ENCODE measurements at places on chromosomes 4 and X.

DNA sequence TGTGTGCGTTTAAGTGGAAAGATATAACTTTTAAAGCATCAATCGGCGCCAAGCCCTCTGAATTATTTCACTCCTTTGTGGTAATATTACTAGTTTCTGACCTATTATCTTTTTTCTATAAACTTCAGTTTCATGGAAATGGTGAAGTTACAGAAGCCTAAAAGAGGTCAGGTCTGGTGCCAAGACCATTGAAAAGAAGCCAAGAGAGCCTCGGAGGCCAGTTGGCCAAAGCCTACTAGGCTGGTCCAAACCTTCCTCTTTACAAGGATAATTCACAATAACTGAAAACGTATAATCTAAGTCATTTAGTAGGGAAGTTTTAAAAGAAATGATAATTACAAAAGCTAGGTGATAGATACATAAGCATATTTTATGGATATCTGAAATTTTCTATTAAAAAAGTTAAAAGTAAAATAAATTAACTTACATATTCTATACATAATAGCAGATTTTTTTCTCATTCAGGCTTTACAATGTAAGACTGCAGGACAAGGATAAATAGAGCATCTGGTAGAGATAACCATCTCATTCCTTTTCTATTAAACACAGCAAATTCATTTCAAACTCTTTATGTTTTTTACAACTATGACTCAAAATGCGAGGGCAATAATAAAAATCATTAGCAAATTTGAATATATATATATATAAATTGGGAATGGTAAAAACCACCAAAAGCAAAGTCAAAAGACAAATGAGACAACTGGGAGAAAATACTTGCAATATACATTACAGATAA lies 49.2 kb downstream of the WDFY3 start:
- DNase-seq, result no peak

DNA sequence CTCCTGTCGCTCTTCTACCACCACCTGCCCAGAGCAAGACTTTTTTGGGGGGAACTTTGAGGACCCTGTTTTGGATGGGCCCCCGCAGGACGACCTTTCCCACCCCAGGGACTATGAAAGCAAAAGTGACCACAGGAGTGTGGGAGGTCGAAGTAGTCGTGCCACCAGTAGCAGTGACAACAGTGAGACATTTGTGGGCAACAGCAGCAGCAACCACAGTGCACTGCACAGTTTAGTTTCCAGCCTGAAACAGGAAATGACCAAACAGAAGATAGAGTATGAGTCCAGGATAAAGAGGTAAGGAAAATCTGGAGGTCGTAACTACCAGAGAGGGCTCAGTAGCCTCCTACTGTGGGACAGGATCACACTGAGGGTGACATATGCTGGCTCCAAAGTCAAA lies 364.5 kb downstream of the MAPK10 start:
- DNase-seq, result no peak

DNA sequence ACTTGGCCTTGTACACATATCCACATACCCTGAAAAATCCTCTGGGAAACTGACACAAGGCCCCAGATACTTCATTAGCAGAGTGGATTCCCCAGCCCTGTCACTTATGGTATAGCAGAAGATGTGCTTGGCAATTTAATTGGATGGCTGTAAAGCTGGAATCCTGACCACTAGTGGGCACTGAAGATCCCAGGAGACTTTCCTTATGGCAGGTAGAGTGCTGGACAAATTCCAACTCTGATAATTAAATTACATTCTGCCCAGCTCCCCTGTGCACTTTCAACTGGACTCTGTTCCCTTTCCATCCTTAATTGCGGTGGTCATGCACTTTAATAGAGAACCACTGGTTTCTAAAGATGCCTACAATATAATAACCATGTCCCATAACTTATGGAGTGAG lies 119.8 kb downstream of the DCK start:
- no peak for DNase-seq

GRCh38 chrX:26580021-26580420 lies 364.1 kb downstream of the MAGEB5 start:
- no peak for DNase-seq

GRCh38 chr4:112057470-112057869 lies 87.8 kb upstream of the FAM241A start:
- DNase-seq, result no peak

- no peak for DNase-seq
Observed at GRCh38 chr4:54852602-54853001, 194.8 kb downstream of the KIT start.

DNA sequence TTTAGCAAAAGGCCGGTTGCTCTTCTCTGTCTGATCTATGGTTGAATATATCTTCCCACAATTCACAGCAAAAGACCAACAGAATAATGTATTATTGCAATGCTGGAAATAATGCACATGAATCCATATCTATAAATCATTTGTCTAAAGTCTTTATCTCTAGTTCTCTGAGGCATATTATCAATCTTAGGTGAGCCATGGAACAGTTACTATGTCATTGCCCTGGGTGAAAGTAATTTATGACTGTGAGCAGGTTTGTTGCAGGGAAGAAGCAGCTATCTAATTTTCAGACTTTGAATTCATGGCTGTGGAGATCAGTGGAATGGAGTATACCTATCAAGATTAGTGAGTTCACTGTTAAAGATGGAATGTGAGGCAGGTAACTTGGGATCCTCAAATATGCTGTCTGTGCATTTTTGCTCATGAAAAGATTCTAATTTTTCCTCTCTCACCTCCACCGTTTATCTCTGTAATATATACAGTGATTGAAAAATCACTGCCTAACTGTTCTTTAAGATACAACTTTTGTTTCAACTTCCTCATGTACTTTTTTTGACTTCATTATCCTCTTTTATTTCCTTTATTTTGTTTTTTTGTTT lies 256.8 kb upstream of the ARSJ start:
- DNase-seq, result no peak

GRCh38 chrX:46611658-46612362 lies 38.2 kb downstream of the CHST7 start:
- DNase-seq, result no peak

- no peak for DNase-seq
Observed at GRCh38 chrX:45842926-45843315, 642.2 kb upstream of the DIPK2B start.

- DNase-seq, result peak; percentile 9
Observed at GRCh38 chrX:47568656-47569295, 7.8 kb downstream of the ARAF start.

DNA sequence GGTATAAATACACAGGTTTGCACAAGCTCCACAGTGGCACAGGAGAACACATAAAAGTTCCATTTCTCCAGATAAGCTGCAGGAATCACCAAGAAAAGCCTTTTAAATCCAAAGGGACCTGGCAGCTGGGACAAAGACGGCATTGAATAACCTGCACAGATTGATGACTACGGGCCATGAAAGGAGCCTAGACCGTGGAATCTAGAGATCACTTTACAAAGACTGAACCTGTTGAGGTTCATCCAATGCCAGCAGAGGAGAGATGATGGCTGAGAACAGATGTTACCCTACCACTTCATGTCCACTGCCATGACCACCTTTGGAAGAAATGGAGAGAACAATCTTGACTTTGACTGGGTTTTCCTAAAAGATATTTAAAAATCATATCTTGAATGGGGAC lies 88.7 kb downstream of the PRSS12 start:
- no peak for DNase-seq

DNA sequence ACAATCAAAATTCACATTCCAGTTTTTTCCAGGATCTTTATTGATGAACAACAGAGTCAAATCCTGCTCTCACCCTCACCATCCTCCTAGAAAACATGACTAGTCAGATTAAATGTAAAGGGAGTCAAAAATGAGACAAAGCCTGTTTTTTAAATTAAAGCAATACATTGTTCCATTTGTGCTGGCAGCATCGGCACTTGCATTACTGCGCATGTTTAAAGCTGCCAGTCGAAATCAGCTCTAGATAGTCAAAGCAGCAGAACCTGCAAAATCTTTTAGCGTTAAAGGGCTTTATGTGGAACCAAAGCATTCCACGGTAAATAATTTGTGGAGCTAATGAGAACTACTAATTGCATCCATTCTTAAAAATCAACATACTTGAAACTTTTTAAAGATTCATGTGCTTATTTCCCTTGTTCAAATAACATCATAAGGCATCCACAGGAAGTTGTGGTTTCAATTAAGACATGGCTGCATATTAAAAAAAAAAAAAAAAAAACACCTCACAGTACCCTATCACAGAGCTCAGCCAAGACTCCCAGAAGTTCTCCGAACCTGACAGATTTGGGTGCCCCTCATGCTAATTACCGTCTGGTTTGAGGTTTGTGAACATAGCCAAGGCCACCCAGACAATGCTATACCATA lies 82.2 kb downstream of the SH3KBP1 start:
- no peak for DNase-seq

- DNase-seq, result no peak
Observed at GRCh38 chr4:24971192-24971591, 58.4 kb upstream of the CCDC149 start.

DNA sequence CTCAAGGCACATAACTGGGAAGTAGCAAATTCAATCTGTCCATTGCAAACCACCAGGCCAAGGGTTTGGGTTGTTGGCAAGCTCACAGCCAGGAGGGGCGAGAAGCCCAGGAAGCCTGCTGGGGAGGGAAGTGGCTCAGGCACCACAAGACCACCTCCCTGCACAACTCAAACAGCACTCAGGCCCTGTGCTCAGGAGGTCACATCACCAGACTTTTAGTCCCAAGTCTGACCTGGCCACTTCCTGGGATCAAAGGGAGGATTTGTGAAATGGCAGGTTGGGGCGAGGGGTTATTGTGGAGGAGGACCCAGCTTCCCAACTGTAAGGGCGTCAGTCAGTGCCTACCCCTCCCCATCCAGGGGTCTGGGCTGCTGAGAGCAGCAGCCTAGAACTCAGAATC lies 2.3 kb downstream of the ATP5ME start:
- DNase-seq, result no peak

- DNase-seq, result no peak
Observed at GRCh38 chr4:110107866-110108265, 90.5 kb downstream of the ELOVL6 start.

- DNase-seq, result no peak
Observed at GRCh38 chr4:107519053-107519452, 201.0 kb downstream of the PAPSS1 start.

- no peak for DNase-seq
Observed at GRCh38 chr4:157687971-157688370, 467.4 kb downstream of the GRIA2 start.

GRCh38 chr4:114694770-114695169 lies 96.2 kb downstream of the UGT8 start:
- DNase-seq, result no peak

GRCh38 chr4:73259571-73260090 lies 1.0 kb upstream of the ANKRD17 start:
- DNase-seq, result peak; percentile 13

DNA sequence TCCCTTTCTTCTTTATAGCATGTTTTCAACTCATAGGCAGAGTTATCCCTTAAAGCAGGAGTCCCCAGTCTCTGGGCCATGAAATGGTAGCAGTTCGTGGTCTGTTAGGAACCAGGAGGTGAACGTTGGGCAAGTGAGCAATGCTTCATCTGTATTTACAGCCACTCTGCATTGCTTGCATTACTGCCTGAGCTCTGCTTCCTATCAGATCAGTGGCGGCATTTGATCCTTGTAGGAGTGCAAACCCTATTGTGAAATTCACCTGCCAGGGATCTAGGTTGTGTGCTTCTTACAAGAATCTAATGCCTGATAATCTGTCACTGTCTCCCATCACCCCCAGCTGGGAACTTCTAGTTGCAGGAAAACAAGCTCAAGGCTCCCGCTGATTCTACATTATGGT lies 39.8 kb downstream of the DTHD1 start:
- no peak for DNase-seq

DNA sequence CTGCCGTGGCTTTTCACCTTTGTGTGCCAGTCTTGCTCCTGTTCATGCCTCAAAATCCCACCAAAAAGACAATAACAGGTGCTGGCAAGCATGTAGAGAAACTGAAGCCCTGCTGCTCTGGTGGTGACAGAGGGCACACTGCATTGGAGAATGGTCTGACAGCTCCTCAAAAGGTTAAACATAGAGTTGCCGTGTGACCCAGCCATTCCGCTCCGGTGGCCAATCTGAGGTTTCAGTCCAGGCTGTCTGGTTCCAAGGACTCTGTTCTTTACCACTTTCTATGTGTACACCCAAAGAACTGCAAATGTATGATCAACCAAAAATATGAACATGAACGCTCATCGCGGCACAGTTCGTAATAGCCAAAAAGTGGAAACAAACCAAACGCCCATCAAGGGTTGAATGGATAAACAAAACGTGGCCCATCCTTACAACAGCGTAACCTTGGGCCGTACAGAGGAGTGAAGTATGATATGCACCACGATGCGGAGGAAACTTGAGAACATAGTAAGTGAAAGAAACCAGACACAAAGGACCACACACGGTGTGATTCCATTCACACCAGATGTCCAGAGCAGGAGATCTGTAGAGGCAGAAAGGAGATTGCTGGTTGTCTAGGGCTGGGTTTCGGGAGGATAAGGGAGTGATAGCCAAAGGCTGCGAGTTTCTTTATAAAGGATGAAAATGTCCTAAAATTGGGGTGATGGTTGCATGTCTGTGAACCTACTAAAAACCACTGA lies 33.6 kb upstream of the WFS1 start:
- no peak for DNase-seq

DNA sequence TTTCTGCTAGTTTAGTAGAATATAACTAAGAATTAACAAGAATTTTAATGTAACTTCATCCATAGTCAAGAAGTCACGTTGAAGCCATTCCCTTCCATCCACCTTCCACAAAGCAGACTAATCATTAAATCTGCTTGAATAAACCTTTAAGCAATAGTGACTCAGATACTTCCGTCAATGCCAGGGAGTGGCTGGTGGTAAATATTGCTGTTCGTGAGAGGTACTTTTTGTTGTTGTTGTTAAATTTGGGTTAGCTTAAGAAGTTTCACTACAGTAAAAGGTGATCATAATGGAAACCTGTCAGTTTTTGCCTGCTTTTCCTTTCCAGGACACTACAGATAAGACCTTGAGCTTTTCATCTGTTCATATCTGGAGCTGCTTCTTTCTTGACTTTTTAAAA lies 316.3 kb downstream of the TMA16 start:
- DNase-seq, result no peak

GRCh38 chr4:8745826-8746225 lies 125.8 kb downstream of the HMX1 start:
- DNase-seq, result no peak

GRCh38 chr4:78601013-78601412 lies 49.4 kb downstream of the ANXA3 start:
- DNase-seq, result no peak

GRCh38 chr4:73762409-73762808 lies 22.0 kb downstream of the CXCL8 start:
- DNase-seq, result no peak

DNA sequence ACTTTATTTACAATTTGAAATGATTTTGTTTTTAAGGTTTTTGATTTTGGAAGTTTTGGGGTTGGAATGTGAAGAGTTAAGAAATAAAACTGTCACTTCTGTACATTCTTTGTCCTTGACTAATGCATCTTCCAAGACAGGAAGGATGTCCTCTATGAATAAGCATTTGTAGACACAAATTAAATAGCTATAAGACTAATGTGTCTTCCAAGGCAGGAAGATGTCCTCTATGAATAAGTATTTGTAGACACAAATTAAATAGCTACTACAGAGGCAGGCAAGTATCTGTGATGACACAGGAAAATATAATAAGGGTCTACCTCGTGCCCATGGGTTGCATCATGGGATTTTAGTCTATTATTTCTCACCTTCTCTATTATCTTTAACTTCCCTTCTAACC lies 14.5 kb downstream of the PRSS48 start:
- DNase-seq, result no peak
